K562 (cell line): ENCODE measurements at places on chromosomes 16 and 17. TPM values are rescaled to one million over a fixed set of nuclear protein-coding genes. Genes with fewer than 3 reads are reported as not detected.

CCDC200 gene
- total RNA-seq, result not detected in 2 replicates

GRCh38 chr17:57210224-57210553 lies 46.1 kb upstream of the MSI2 start:
- no peak for DNase-seq

DNA sequence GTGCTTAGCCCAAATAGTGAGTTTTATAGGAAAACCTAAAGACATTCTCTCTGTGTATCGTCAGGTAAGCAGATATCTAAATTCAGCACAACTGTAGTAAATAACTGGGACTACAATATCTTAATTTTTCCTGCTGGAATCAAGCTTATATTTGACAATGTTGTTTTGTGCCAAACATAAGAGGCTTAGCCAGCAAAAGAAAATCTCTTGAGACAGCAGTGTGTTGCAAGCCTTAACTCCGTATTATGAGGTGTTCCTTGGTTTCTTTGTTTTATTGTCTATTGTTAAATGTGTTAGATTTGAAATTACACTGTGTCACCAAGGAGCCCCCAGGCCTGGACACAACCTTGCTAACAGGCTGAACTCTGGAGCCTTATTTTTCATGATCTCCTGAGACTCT lies 1570.6 kb upstream of the GOT2 start:
- no peak for DNase-seq

GRCh38 chr16:4092547-4093265 lies 23.5 kb downstream of the ADCY9 start:
- no peak for DNase-seq

DUS1L gene
- total RNA-seq, result 193 and 209 TPM in 2 replicates

HOXB8 gene
- 14.9 and 17.7 TPM in 2 replicates for total RNA-seq

TLCD2 gene
- 0.78 and 0.89 TPM in 2 replicates for total RNA-seq

TMC8 gene
- total RNA-seq, result 8.3 and 10.3 TPM in 2 replicates

NOL11 gene
- total RNA-seq, result 88.7 and 98.9 TPM in 2 replicates

SAMD14 gene
- 0.07 TPM in 1 of 2 replicates, not detected in the other for total RNA-seq

DNA sequence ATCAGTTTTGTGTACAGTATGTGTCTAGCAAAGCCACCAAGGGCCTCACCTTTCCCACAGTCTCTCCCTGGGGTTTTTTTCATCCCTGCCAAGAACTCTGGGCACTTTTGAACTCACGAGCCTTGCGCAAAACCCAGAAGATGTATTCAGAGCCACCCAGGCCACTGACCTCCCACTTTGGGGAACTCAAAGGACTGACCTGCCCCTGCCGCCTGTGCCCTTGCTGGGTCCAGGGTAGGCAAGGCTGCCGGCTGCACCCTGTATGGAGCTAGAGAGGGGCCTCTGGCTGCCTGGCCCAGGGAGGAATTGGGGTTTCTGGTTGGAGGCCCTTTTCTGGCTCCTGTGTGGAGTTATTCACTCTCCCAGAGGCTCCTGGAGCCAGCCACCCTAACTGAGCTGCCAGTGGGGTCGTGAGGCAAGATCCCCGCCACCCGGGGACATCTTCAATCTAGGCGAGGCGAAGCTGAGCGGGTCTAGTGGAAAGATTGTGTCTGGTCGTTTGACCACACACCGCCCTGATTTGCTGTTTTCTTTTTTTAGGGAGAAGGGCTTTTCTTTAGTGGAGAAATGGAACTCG lies 1.9 kb downstream of the CDK5R1 start:
- DNase-seq, result no peak

TOM1L2 gene
- total RNA-seq, result 4.8 and 6.0 TPM in 2 replicates

APOH gene
- total RNA-seq, result 1.1 and 1.2 TPM in 2 replicates

CES3 gene
- total RNA-seq, result 2.2 and 2.8 TPM in 2 replicates

GRCh38 chr16:11350519-11350918 lies 5.3 kb downstream of the RMI2 start:
- no peak for DNase-seq

- no peak for DNase-seq
Measured at GRCh38 chr17:32156656-32157055, 14.4 kb downstream of the RHOT1 start.

GRCh38 chr16:1667916-1668315 lies 10.2 kb upstream of the JPT2 start:
- no peak for DNase-seq

- no peak for DNase-seq
Measured at GRCh38 chr16:6726621-6727020, 606.0 kb upstream of the RBFOX1 start.

DNA sequence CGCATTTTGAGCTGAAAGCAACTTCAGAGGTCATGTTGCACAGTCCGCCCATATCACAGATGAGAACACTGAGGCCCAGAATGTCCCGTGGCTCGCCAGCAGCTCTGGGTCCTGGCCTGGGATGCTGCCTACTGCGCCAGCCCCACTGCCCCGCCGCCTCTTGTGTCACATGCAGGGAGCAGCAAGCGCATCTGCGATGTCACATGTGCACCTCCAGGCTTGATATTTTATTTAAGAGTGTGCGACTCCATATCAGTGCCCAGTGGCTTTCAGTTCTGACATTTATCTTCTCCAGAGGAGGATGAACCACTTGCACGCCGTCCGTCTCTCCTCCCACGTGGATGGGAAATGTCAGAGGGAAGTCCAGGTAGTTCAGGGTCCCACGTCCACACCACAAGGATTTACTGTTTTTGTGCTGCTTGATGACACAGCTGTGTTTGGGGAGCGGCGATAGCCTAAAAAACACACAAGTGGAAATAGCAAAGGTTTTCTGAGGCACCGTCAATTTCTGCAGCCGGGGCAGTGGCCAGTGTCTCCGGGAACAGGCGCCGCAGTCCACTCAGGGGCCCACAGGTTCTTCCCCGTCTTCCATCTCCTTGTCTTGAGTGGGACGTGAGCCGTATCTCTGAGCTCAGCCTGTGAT lies 7.0 kb upstream of the RBFOX3 start:
- no peak for DNase-seq

DNA sequence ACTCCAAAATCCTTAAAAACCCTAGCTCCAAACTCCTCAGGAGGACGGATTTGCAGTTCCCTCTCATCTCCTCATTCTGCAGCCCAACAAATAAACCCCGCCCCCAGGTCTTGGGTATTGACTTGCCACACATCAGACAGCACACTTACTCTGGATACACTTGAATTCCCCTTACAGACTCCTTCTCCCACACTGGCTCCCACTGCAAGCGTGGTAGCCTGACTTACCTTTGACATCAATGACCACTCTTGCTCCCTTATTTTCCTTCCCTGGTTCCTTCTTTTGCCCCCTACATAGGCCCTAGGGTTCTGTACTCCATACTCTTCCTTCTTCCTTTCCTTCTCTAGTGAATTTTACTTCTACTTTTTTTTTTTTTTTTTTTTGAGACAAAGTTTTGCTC lies 7.5 kb downstream of the RFFL start:
- DNase-seq, result no peak

DNA sequence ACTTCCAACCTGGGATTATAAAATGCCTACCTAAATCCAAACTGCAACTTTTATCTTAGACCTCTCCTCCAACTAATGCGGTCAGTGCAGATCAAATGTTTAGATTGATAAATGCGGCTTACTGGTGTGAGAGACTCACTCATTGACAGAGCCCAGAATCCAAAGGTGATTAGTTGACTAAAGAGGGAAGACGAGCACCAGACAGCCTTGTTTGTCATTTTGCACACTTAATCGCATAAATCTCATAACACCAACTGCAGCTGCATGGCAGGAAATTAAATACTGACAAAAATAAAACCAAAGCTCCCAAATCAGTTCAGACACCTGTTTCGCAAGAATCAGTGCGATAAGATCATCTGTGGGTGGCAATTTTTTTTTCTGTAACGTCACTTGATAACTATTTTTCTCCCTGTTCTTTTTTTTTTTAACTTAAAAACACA lies 35.9 kb downstream of the NACA2 start:
- DNase-seq, result no peak

DNA sequence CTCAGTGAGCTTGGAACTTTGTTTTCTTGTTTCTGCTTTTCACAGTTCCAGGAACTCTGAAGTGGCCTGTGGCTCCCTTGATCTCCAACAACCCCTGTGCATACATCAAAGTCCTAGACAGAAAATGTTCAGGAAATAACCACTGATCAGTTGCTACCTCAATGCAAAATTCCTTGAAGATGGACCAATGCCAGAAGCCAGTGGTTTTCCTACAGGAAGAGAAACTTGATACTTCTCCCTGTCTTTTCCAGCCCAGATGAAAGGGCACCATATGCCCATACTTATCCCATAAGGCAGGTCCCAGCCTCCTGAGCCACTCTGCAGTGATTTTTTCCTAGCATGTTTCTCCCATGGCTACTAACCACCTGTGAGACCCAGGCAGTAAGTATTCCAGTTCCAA lies 12.3 kb upstream of the CDRT4 start:
- no peak for DNase-seq

- peak; percentile 27 for DNase-seq
Measured at GRCh38 chr16:76653390-76654026, 376.3 kb downstream of the CNTNAP4 start.

DNA sequence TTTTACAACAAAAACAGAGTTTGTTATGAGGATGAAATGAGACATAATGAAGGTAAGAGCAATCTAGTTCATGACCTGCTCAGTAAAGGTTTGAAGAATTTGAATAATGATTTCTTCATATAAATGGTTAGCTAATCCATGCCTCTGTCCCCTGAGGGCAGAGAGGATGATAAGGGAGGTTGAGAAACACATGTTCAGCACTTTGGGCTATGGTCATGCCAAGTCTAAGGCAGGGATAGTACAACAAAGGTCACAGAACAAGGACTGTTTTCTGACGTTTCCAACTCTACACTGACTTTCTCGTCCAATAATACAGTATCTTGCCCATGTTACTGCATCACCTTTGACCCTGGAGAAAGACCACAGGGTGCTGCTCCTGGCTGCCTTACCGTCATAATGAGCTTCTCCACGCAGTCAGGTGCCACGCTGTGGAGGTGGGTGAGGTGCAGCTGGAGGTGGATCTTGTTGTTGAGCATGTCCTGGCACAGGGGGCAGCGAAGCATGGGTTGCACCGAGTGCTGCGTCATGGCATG lies 236.7 kb downstream of the ZFHX3 start:
- no peak for DNase-seq

DNA sequence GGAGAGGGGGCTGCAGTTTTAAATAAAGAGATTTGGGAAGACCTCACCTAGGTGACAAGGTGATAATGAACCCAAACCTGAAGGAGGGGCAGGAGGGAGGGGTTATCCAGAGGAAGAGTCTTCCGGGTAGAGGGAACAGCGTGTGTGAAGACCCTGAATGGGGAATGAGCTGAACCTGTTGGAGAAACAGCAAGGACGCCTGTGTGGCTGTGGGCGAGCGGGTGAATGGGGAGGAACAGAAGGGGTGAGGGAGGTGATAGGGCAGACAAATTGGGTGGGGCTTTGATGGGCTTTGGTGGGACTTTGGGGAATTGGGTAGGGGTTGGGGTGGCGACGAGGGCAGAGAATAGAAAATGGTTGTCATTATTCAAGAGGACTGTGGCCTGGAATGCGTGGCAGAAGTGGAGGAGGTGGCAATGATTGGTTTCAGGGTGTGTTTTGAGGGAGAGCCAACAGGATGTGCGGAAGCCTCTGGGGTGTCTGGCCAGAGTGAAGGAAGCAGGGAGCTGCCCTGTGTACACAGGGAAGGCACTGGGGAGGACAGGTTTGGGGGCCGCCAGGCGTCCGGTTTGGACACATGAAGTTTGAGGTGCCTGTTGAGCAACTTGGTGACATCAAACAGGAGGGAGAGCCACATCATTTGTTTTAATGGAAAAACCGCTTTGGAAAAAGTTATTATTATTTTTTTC lies 48.7 kb downstream of the NKD1 start:
- DNase-seq, result no peak

FAM20A gene
- 0.07 TPM in 1 of 2 replicates, not detected in the other for total RNA-seq

SLC22A31 gene
- 1.1 and 1.3 TPM in 2 replicates for total RNA-seq

GRCh38 chr16:10846213-10846998 lies 27.8 kb upstream of the TVP23A start:
- DNase-seq, result no peak

DNA sequence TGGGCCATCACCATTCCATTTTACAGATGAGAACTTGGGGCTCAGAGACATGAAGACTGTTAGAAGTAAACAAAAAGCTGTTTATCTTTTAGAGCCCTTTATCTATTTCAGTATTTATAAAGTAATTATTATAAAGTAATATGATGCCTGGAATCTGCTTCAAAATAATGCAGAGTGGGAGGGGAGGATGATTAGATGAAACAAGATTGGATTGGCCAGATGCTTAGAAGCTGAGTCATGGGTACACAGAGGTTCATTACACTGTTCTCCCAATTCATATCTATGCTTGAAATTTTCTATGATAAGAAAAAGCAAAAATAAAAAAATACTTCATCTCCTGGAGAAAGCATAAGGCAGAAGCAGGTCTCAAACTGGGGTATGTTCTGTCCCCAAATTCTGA lies 29.4 kb downstream of the TOM1L2 start:
- DNase-seq, result no peak

GRCh38 chr17:17626840-17627239 lies 35.3 kb upstream of the PEMT start:
- DNase-seq, result no peak

RDM1 gene
- 5.0 and 5.7 TPM in 2 replicates for total RNA-seq

SOCS1 gene
- 7.1 and 7.5 TPM in 2 replicates for total RNA-seq

GRCh38 chr16:79001156-79001967 lies 599.2 kb downstream of the MAF start:
- DNase-seq, result no peak

- DNase-seq, result no peak
Measured at GRCh38 chr17:6454495-6455320, 10.5 kb downstream of the PIMREG start.

GRCh38 chr17:82300707-82301270 lies 16.6 kb downstream of the CD7 start:
- DNase-seq, result no peak

DNA sequence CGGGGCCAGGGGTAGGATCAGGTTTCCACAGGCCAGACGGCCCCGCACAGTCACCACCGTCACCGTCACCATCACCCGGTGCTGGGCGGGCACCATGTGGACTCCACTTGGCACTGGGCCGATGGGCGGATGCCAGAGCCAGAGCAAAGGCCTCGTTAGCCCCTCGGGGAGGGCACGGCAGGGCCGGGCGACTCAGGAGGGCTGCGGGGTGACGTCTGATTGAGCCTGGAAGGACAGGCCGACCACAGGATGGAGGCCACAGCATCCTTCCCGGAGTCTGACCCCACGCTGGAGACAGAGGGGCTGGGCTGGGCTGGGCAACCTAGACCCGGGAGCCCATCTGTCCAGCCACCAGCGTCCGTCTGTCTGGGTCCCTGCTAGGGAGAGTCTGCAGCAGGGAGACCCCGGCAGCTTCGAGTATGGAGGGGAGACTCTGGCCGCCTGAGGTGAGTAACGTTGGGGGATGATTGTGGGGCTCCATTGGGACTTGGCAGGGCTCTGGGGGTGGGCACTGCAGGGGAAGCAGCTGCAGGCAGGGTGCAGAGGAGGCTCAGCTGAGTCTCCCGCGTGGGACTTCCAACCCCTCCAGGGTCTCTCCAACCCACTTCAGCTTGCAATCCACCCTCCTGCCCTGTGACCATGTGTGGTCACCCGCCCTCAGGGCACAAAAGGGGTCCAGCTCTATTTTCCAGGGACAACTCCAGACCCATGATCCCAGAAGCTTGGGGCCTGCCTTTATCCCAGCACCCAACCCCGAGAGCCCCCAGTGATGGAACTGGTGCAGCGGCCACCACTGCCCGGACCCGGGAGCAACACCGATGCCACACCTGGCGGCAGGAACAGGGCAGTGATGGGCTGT lies 22.6 kb downstream of the SLC25A10 start:
- DNase-seq, result no peak

GRCh38 chr17:81402981-81403467 lies 7.8 kb downstream of the BAHCC1 start:
- DNase-seq, result no peak
